Activated CD4-positive, alpha-beta T cell treated with anti-CD3 and anti-CD28 coated beads, Interleukin-2, amount 50 U/mL, for 1 hour (primary cell): ENCODE measurements at places on chromosomes 13 and 19.
A peak's percentile ranks its signal among the peaks of the same experiment; 100 is the strongest.

DNA sequence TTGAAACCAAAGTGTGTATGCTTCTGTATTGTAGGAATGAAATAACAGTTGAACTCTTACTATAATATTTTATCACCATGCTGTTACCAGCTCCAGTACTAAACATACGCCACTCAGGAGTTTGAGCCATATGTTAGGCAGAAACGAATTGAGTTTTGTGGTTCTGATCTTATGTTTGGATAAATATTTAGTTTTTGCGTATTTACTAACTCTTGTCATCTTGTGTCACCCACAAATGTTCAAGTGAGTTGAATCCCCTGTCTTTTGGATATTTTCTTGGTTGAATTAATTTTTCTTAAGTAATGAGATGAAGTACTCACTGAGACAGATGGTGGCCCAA is 1.5 kb downstream of the FNDC3A start:
- no peak for DNase-seq

DNA sequence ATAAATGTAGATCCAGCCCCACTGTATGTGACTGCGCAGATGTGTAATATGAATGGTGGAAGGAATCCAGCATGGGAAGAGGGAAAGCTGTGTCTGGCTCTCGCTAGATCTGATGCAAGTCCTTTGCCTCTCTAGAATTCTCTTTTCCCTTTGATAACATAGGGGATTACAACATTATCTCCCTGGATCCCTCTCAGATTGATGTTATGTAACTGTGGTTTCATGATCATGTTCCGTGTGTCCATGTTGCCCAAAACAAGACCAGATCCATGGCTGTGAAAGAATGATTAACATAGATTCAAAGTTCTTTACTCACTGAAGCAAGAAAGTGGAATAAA is 184.0 kb upstream of the UBL3 start:
- DNase-seq: no peak

DNA sequence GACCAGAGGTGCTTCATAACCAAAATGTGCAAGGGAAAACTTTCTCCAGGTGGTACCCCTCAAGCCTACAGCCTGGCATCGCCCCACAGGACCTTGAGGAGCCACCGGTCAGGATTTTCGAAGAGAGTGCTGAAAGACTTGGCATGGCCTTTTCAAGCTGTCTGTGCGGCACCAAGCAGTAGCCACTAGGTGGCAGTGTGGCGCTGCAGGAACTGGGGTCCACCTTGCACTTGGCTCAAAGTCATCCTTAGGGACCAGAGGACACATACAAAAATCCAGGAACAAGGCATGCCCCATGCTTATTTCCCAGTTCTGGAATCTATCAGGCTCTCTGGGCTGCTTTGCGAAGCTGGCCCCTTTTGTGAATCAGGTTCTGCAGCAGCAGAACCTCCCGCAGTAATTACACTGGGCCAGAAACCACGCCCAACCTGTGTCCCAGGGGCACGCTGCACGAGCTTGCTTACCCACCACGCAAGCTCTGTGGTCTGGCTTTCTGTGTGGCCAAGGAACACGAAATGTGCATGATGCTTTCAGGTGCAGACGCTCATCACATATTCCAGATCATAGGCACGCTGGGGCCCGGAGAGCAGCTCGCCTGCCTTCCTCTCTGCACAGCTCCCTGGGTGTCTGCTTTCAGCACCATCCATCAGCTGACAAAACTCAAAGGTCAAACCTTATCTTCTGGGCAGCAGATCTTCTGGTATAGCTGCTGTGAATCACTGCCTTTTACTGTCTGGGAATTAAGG is 87.2 kb downstream of the SLC7A1 start:
- peak; percentile 75 for DNase-seq

- no peak for DNase-seq
Measured at GRCh38 chr13:101649488-101650126, 197.1 kb downstream of the ITGBL1 start.

DNA sequence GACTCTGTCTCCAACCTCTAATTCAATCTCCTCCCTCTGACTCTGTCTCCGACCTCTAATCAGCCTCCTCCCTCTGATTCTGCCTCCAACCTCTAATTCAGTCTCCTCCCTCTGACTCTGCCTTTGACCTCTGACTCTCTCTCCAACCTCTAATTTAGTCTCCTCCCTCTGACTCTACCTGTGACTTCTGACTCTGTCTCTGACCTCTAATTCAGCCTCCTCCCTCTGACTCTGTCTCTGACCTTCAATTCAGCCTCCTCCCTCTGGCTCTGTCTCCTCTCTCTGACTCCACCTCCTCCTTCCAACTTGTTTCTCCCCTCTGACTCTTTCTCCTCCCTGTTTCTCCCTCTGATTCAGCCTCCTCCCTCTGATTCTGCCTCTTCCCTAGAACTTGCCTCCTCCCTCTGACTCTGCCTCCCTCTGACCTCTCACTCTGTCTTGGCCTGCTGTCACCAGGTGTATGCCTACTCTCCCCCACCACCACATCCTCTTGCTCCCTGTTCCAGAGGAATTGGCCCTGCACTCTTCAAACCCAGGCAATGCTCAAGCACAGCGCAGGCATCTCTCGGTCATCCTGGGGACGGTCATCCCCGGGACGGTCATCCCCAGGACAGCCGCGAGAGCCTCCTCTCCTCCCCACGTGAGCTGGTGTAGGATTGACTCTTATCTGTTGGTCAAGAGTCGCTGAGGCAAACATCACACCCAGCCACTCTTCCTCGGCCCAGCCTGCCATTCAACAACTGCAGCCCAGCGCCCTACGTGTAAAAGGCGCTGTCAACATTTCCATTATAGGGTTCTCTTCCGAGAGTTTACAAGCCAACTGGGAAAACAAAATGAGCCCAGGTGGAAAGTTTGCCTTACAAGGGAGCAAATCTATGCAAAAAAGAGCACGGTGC is 60.2 kb downstream of the ZIC5 start:
- DNase-seq: no peak

- DNase-seq: no peak
Measured at GRCh38 chr13:107518780-107519179, 696.6 kb downstream of the LIG4 start.

DNA sequence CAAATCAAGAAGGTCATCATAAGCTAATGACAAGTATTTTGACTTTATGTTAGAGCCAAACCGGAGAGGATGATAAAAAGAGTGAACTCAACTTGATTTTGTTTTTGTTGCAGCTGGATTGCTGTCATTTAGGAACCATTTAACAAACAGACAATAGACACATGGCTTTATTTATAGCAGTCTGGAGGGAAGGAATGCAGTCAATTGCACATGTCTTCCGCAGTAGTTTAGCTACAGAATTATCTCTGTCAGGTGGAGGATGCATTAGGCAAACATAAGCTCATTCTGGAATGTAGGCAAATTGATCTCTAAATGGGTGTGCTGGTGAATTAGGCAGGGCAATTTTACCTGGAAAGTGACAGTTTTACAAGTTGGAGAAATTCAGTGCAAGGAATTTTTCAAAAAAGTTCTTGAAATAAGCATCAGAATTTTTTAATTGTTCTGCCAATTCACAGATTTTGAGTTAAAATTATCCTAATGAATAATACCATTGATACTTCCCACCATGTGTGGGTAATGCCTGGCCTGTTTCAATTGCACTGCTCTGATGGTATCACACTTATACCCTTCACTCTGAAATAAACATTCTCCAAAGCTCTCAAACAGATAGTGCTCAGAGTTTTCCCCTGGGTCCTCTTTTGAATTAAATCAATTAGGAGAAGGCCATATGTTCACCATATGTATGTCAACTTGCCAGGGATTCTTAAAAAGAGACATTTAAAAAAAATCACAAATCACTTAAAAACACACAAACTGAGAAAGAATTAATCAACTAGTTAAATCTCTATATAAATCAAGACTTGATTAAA is 318.3 kb downstream of the NDFIP2 start:
- DNase-seq: no peak

DNA sequence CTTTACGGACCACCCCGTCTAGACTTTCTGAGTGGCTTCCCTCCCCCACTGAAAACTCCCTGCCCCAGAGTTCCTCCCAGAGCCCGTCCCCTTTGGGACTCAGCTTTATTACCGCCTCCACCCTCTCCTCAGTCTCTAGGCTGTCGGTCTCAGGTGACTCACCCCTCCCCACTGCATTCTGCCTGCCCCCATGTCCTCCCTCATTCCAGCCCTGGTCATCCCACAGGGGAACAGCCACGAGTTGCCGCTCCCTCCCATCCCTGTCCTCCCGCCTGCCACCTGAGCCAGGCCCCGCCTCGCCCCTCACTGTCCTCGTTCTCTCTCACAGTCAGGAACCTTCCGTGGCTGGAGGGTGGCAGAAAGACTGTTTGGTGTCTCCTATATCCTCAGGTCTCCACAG is 57.3 kb downstream of the SMARCA4 start:
- DNase-seq: no peak
